ENCODE measurements at places on chromosomes 2 and 18.

GRCh38 chr2:235378246-235378645 is 115.6 kb upstream of the AGAP1 start:
- DNase-seq, result no peak

DNA sequence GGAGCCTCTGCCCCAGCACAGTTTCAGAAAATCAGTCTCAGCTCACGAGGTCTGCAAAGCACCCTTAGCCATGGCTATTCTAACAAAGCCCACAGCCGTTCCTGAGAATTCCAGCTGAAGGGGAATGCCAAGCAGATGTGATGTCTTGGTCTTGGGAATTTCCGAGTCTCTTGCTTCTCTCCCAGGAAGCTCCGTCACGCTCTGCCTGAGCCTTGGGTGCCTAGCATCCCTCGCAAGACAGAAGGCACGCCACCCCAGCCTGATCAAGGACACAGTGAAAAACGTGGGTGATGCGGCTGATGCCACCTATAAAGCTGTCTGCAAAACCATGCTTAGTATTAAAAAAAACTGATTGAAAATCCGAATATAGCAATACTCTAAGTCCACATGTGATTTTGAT is 254.6 kb downstream of the SH3BP4 start:
- DNase-seq, result no peak

GRCh38 chr2:96374211-96374951 is 38.8 kb downstream of the NCAPH start:
- DNase-seq, result no peak

DNA sequence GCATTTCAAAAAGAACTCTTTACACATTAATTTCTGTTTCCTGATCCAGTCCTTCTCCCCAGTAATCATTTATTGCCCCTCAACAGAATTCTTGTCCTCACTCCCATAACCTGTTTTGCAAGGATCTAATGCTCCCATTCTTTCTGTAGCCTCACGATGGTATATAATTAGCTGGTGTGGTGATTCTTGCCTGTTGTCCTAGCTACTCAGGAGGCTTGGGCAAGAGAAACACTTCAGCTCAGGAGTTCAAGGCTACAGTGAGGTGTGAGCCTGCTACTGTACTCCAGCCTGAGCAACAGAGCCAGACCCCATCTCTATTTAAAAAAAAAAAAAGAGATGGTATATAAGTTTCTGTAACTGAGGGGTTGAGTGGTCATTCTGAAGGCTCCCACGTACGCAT is 7.7 kb upstream of the TRAPPC8 start:
- DNase-seq, result no peak

DNA sequence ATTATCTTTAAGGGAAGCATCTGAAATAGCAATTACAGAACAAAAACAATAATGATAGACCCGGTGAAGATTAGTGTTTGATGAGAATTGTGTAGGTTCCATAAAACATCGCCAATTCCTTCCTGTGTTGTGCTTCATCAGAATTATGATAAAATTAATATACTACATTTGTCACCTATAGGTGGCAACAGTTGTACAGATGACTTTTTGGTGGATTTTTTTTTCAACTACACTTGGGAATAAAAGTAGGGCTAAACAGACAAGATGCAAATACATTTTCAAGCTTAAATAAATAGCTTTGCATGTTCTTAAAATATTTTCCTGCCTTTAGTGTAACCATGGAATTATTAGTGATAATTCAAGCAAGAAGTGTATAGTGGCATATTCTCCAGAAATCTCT is 7.0 kb upstream of the LYPD1 start:
- no peak for DNase-seq

DNA sequence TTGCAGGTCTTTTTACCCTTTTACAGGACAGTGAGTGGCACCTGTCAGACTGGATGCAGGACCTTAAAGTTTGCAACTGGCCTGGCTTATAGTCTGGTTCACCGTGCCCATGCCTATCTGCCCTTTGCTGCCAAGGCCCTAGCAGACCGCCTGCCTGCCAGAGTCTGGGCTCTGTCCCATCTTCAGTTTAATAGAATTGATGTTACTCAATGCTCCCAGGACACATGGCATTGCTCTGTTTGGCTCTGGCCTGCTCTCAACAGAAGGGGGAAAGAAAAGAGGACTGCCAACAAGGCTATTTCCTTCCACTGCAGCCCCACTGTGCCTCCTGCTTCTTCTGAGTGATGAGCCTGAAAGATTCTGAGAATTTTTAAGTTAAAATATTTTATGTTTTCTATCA is 25.6 kb upstream of the TMEM178A start:
- DNase-seq, result no peak

GRCh38 chr2:88010136-88010535 is 6.2 kb downstream of the RNU2-63P start:
- no peak for DNase-seq

DNA sequence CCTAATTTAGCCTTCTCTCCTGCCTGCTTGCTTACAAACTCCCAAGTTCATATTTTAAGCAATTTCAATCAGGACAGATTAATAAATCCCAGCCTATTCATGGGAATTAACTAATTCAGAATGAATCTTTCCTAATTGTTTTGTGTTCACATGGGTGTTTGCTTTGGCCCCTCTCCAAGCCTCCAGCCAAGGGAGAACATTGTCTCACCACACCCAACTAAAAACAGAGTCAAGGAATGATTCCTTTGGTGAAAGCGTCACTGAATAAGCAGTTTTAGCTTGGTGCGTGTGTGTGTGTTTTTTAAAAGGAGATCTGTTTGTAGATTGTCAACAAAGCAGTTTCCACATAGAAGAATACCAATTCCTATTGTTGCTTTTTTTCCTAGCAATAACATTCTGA is 43.0 kb upstream of the DSG1 start:
- DNase-seq, result no peak

DNA sequence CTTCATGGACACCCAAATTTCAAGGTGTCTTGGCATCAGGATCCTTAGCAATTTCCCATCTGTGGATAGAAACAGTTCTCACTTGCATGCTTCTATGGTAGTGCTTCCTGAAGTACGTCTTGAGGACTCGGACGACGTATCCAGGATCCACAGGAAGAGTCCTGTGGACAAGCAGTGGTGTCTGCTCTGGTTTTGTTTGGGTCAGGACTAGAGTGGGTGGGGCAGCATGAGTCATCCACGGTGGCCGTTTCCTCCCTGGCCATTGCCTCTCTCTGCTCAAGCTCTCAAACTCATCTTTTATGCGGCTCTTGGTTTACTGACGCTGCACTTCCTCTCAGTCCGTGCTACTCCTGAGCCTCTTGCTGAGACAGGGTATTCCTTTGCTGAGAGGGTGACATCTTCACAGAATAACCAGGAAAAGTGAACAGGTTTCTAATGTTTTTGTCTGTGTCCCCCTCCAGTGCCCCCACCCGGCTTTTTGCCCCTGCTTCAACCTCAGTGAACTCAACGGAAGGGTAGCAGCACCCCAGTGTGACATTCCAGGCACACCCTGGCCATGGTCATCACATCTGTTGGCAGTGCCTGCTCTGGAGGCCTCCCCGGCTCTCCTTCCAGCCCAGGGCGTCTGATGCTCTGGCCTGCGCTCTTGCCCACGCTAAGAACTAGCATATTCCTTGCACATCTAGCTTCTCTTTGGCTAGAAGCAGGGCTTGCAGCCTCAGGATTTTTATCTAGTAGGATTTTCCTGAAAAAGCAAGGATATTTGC is 62.2 kb downstream of the ARMC9 start:
- no peak for DNase-seq

DNA sequence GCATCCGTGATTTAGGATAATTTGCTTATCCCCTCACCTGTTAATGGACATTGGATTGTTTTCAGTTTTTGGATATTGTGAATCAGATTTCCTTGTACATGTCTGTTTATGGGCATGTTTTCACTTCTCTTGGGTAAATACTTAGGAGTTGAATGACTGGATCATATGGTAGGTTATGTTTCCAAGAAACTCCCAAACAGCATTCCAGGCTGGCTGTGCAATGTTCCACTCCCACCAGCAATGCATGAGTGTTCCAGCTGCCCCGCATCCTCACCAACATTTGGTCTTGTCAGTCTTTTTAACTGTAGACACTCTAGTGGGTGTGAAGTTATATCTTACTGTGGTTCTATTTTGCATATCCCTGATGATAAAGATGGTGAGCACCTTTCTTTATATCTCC is 8.9 kb upstream of the LRRFIP1 start:
- DNase-seq, result no peak

- peak; percentile 28 for DNase-seq
Measured at GRCh38 chr2:2464094-2464493, 133.0 kb upstream of the MYT1L start.

DNA sequence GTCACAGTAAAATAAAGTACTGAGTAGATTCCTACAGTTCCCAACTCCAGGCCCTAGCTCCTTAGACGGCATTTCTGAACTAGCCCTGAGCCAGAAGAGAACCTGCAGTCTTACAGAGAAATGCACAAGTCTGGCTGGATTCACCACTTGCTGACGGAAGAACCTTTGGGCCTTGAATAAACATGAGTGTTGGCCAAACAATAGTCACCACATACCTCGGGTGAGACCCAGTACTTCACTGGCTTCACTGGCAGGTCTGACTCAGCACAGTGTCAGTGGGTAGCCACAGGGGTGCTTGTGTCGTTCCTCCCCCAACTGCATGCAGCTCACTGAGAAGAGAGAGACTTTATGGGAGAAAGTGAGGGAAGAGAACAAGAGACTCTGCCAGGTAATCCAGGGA is 88.9 kb downstream of the TMEM185B start:
- DNase-seq, result no peak

DNA sequence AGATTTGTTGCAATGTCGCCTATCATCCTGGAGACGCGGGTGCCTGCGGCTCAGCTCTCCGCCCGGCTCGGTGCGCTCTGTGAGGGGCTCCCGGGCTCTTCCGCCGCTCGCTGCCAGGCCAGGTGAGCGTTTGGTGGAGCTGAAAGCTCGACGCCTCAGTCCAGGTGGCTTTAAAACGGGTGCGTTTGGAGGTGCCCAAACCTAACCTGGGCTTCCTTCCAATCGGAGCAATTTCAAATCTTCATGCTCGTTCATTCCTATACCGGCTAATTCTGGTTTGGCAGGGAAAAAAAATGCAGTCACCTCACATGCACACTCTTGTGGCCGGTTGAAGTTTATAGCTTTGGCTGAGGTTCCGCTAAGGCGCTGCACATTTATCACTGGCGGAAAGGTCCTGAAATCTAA is at the start of gene SLC16A14:
TSS of gene SLC16A14 (minus strand) at position 274 of the 405 bp plus-strand sequence. CDS start 9,572 bp downstream, outside the sequence.
- DNase-seq, result peak; percentile 9

DNA sequence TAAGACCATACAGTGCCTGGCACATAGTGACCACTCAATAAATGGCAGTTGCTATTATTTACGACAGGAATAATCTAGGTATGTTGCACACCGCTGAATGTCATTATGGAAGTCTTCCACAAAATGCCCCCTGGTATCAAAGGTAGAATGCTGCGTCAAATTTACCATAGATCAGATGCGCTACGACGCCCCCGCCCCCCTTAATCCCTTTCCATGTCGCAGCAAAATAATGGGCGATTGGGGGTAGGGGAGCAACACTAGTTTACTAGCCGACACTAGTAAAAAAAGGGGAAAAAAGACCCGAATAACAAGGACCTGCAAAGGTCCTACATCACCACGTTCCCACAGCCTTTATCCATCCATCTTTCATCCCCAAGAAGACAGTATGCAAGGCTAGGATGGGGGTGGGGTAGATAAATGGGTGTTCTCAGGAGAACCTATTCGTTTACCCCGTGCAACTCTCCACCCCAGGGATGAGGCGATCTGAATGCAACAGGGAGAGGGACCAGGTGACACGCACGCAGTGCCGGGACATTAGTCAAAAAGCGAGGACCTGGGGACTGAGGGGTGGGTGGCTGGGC is 455 bp downstream of the PREPL start:
- no peak for DNase-seq

DNA sequence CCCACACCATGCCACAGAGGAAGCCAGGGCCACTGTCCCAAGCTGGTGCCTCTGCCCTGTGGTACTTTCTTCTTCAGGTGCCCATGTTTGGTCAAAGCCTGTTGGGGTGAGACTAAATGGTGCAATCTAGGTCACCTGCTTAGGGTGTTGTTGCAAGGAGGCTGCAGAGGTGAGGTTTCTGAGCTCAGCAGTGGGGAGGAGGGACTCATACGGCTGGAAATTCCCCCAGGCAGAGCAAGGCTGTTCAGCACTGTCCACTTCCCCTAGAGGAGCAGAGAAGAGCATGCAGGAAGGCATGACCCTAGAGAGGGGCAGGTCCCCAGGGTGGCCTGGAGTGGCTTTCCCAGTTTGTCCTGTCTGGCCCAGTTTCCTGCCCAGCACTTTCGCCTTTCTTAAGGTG is 211.0 kb downstream of the HAUS1 start:
- no peak for DNase-seq
